ENCODE measurements at places on chromosomes 7 and 10. TPM values are rescaled to one million over a fixed set of nuclear protein-coding genes. Genes with fewer than 3 reads are reported as not detected.
A peak's percentile ranks its signal among the peaks of the same experiment; 100 is the strongest.

The GFRA1 gene
- not detected for total RNA-seq

DNA sequence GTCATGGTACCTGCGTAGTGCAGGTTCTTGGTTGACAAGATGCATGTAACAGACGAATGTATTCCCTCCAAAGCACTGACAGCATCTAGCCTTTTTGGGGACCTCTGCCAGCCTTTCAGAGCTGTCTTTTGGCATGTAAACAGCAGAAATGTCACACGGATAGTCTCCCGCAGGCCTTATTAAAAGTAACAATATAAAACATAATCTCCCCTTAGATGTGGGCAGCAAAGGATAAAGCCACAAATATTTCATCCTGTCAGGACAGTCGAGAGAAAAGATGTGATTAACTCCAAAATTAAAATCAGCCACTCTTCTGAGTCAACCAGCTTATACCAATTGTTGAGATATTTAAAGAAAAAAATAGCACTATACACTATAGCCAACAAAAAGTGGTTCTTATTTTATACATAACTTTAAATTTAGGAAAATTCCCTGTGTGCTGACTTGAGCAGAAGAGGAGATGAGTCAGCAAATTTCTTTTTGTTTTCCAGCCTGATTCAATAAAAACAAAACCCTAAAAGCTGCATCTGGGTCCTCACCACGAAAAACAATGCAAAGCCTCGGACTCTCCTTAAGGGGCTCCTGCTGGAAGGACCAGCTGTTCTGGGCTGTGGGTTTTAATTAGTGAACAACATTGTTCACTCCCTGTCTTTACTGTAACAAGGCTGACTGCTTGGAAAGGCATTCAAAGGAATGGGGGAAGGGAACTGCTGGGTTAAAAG lies 240.2 kb downstream of the ADAM12 start:
- no peaks in the 10 kb centered on the region for H3K27me3 ChIP-seq
- no peak overlapping the region for H3K27ac ChIP-seq
- no peak for DNase-seq
- no peak overlapping the region for H3K4me3 ChIP-seq
- no peaks in the 10 kb centered on the region for H3K4me1 ChIP-seq
- H3K36me3 ChIP-seq = peaks cover 2% of the 10 kb centered on the region

The COA1 gene
- total RNA-seq = 106 TPM

The NUDT13 gene
- total RNA-seq = 1.3 TPM

The FBXL13 gene
- 1.1 TPM for total RNA-seq

The MRC1 gene
- total RNA-seq = 0.05 TPM

DNA sequence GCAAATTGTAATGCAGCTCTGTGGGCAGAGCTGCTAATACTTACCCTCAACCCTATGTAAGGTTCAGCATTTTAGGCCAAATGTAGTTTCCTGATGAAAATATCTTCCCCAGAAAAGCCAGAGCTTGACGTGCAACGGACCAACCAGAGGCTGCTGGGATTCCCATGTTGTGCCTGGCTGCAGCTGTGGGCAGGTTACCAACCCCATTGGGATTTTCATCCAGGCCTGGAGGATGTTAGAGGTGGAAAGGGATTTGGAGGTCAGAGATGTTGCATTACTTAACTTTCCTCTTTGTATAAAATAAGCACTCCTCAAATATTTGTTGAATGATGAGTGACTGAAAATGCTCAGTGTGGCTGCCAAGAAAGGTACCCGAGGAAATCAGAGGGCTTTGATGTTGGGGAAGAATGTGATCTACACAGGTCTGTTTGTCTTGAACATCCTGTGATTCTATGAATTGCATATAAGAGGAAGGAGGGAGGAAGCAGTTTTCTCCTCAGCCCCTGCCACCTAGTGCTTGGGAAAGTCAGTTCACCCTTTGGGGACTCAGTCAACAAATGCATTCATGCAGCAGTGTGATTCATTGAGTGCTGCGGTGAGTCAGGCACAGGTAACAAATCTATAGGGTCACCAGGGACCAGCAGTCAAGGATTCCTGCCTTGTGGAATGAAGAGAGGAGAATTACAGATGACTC lies 487.2 kb downstream of the RPS24 start:
- DNase-seq = peak; percentile 22
- no peaks in the 10 kb centered on the region for H3K27me3 ChIP-seq
- H3K36me3 ChIP-seq = no peaks in the 10 kb centered on the region
- peaks cover 6% of the 10 kb centered on the region for H3K4me1 ChIP-seq
- H3K4me3 ChIP-seq = no peak overlapping the region

DNA sequence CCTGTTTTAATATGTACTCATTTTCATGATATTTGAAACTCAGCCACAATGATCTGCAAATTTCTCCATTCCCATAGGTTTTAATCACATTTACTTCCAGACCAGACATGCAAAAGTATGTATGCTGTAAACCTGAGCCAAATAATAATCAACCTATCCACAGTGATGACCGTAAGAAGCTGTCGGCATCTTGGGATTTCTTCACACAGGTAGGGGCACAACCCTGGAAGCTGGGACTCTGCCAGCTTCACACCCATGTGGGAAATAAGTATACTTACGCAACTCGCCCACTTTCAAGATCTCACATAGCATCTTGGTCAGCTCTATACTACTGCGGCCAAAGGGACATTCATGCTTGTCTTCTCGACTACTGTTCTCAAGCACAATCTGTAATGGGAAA lies 352.3 kb downstream of the ELMO1 start:
- peaks cover 38% of the 10 kb centered on the region for H3K36me3 ChIP-seq
- no peak overlapping the region for H3K4me3 ChIP-seq
- no peaks in the 10 kb centered on the region for H3K27me3 ChIP-seq
- H3K4me1 ChIP-seq = peaks cover 21% of the 10 kb centered on the region
- no peak overlapping the region for H3K27ac ChIP-seq

- H3K4me3 ChIP-seq = no peak overlapping the region
- no peak overlapping the region for H3K27ac ChIP-seq
- H3K36me3 ChIP-seq = no peaks in the 10 kb centered on the region
- H3K4me1 ChIP-seq = peaks cover 9% of the 10 kb centered on the region
- DNase-seq = no peak
Measured at GRCh38 chr7:33448035-33448434, 318.7 kb downstream of the BBS9 start.

- H3K27ac ChIP-seq = no peak overlapping the region
- H3K36me3 ChIP-seq = no peaks in the 10 kb centered on the region
- no peaks in the 10 kb centered on the region for H3K27me3 ChIP-seq
- H3K4me3 ChIP-seq = no peak overlapping the region
- DNase-seq = no peak
Measured at GRCh38 chr10:20648263-20648874, 248.7 kb downstream of the NEBL start.

DNA sequence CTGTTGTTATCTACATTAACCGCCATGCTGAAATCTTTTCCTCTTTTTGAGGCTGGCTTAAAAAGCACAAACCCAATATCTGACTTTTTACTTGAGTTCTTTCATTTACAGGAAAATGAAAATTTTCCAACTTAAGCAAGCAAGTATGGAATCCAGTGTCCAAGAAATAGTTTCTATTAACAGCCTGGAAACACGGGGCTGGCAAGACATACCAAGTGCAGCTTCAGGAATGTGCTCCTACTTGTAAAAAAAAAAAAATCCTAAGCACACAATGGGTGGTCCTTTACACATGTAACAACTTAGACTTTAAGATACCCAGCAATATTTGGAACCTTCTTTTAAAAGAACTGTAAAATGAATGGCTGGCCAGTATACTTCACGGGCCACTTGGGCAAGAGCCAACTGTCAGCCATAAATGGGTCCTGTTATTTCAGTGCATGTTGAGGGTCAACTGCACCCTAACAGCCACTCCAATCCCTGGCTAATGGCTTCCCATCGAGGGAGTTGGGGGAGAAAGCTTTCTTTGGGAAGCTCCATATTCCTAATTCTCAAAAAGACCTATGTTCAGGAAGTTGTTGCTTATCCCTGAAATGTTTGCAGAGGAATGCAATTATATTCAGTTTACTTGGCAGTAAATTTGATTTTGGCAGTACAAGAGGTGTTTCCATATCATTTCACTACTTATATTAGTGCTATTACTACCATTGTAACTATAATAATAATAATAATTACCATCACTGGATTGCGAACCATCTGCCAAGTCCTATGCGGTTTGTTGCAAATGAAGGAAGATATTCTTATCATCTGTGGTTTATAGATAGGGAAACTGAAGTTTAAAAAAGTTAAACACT lies 236.4 kb upstream of the TMEM72 start:
- H3K4me1 ChIP-seq = no peaks in the 10 kb centered on the region
- H3K4me3 ChIP-seq = no peak overlapping the region
- H3K27ac ChIP-seq = no peak overlapping the region
- no peaks in the 10 kb centered on the region for H3K36me3 ChIP-seq
- DNase-seq = no peak

DNA sequence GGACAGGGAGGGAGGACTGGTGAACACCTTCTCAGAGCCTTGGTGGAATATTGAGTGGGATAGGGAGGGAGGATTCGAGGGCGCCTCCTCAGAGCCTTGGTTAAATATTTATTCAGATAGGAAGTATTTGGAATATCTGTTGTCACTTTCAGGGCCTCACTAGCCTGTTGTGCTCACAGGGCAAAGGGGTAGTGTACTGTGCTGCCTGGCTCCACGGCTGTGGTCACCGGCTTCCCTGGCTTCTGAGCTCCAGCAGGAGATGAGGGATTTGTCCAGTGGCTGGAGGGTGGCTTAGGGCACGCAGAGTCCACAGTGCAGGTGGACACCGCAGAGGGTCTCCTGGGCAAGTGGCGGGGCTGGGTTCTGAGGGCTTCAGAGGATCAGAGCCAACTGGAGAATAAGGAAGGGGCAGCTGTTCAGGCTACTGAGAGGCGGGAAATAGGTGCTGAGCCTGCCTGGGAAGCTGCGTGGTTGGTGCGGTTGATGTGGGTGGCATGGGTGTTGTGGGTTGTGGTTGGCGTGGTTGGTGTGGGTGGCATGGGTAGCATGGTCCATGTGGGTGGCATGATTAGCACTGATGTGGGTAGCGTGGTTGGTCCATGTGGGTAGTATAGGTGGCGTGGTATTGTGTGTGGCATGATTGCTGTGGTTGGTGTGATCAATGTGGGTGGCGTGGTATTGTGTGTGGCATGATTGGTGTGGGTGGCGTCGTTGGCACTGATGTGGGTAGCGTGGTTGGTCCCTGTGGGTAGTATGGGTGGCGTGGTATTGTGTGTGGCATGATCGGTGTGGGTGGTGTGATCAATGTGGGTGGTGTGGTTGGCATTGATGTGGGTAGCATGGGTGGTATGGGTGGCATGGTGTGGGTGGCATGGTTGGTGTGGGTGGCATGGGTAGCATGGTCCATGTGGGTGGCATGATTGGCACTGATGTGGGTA lies 16.7 kb downstream of the INPP5A start:
- no peak for DNase-seq
- no peaks in the 10 kb centered on the region for H3K36me3 ChIP-seq
- no peak overlapping the region for H3K27ac ChIP-seq
- H3K27me3 ChIP-seq = peaks cover 1% of the 10 kb centered on the region
- H3K4me1 ChIP-seq = peaks cover 30% of the 10 kb centered on the region

DNA sequence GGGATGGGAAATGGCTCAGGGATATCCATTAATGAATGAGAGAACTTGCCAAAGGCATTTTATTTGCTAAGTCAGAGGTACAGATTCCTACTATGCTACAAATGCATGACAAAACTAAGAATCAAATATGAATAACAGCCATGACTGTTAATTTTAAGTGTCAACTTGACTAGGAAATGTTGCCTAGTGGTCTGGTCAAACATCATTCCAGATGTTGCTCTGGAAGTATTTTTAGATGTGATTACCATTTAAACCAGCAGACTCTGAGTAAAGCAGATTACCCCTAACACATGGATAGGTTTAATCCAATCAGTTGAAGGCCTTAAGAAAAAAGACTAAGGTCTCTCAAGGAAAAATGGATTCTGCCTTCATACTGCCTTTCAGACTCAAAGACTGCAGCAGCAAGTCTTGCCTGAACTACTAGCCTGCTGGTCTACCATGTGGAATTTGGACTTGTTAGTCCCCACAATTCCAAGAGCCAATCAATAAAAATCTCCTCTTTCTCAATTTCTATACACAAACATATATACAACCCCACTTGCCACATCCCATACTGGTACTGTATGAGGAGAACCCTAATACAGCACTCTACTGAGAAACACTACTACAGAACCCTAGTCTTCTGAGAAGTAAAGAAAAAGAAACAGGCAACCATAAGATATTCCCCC lies 119.1 kb downstream of the NRBF2 start:
- H3K4me3 ChIP-seq = no peak overlapping the region
- DNase-seq = no peak
- H3K4me1 ChIP-seq = peaks cover 35% of the 10 kb centered on the region
- peak overlapping the region; percentile 14 for H3K27ac ChIP-seq
- H3K36me3 ChIP-seq = peaks cover 9% of the 10 kb centered on the region

DNA sequence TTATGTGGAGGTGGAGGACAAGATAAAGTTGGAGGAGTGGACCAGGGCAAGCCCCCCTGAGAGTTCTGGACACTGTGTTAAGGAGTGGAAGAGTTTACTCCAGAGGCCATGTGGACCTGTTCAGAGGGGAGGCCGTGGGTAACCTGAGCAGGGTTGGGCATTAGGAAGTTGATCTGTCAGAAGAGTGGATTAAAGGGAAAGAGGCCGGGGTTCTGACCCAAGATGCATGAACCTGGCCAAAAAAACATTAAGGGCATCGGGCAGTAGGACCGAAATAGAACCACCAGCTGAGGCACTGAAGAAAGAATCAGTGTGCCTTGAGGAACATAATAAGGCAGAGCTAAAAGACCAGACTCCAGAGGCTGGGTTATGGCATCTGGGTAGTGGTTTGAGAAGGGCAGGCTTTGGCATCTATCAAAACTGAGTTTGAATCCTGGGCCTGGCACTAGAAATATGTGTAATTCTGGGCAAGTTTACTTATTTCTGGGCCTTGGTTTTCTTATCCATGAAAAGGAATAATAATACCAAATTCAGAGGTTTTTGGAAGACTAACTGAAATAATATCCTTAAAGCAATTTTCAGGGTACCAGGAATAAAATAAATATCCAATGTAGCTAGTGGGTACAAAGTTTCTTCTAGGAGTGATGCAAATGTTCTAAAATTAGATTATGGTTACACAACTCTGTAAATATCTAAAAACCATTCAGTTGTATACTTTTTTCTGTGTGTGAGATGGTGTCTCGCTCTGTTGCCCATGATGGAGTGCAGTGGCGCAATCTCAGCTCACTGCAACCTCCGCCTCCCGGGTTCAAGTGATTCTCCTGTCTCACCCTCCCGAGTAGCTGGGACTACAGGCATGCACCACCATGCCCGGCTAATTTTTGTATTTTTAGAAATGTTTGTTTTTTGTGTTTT lies 10.9 kb upstream of the FRAT1 start:
- H3K4me3 ChIP-seq = no peak overlapping the region
- no peaks in the 10 kb centered on the region for H3K4me1 ChIP-seq
- no peak for DNase-seq
- H3K27ac ChIP-seq = no peak overlapping the region
- H3K36me3 ChIP-seq = no peaks in the 10 kb centered on the region
